Activated CD4-positive, alpha-beta T cell treated with anti-CD3 and anti-CD28 coated beads, Interleukin-2, amount 10 ng/mL, durations not matched to agents 7 days and 5 days (primary cell): ENCODE measurements at places on chromosomes 6 and 20.

DNA sequence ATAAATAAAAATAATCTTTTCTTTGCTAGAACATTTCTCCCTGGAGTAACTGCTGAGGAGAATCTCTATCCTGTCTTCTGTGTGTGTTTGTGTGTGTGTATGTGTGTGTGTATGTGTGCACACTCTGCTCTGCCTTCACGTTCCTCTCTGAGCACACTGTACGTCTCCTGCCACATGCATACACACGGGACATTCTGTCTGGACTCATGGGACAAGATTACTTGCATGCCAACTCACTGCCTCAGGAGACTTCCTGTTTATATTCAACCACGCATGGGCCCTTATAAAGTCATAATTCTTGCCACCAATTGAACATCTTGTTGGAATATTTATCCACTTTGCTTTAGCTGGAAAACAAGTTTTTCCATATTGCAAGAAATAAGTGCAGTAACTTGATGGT, 930.6 kb downstream of the KIF16B start:
- no peak overlapping the region for H3K4me3 ChIP-seq
- H3K36me3 ChIP-seq: no peaks in the 10 kb centered on the region
- H3K4me1 ChIP-seq: no peaks in the 10 kb centered on the region
- no peaks in the 10 kb centered on the region for H3K27me3 ChIP-seq

- no peak overlapping the region for H3K4me3 ChIP-seq
- no peaks in the 10 kb centered on the region for H3K4me1 ChIP-seq
- no peaks in the 10 kb centered on the region for H3K27me3 ChIP-seq
- no peak overlapping the region for H3K27ac ChIP-seq
Observed at GRCh38 chr6:34535199-34535598, 20.9 kb downstream of the SPDEF start.

DNA sequence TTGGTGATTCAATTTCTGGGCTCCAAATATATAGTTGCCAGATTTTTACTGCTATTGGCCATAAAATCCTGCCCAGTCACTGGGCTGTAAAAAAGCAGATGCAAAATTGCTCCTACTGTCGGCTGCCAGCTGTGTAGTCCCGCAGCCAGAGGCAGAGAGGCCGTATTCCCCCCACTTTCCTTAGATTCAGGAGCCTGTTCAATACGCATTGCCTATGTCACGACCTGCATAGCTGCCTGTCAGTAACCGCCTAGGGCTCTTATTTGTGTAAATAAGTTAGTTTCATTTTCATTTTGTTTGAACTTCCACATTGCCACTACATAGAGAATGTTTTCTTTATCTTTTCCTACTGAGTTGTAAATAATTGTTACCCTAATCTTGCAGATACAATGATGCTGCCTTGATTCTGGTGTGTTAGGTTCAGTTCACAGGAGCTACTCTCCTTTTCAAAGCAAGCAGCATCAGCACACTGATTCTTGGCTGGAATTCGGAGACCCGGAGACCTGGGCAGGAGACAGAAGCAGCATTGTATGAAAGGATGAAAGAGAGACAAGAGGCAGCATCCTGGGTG, 46.0 kb upstream of the UST start:
- H3K27me3 ChIP-seq: peaks cover 17% of the 10 kb centered on the region
- peak; percentile 53 for DNase-seq
- peaks cover 15% of the 10 kb centered on the region for H3K4me1 ChIP-seq
- no peaks in the 10 kb centered on the region for H3K36me3 ChIP-seq
- peak overlapping the region; percentile 94 for H3K27ac ChIP-seq

- peaks cover 10% of the 10 kb centered on the region for H3K4me1 ChIP-seq
- H3K27me3 ChIP-seq: no peaks in the 10 kb centered on the region
- H3K4me3 ChIP-seq: no peak overlapping the region
- H3K27ac ChIP-seq: no peak overlapping the region
Observed at GRCh38 chr6:37244430-37245310, 12.9 kb upstream of the TBC1D22B start.

DNA sequence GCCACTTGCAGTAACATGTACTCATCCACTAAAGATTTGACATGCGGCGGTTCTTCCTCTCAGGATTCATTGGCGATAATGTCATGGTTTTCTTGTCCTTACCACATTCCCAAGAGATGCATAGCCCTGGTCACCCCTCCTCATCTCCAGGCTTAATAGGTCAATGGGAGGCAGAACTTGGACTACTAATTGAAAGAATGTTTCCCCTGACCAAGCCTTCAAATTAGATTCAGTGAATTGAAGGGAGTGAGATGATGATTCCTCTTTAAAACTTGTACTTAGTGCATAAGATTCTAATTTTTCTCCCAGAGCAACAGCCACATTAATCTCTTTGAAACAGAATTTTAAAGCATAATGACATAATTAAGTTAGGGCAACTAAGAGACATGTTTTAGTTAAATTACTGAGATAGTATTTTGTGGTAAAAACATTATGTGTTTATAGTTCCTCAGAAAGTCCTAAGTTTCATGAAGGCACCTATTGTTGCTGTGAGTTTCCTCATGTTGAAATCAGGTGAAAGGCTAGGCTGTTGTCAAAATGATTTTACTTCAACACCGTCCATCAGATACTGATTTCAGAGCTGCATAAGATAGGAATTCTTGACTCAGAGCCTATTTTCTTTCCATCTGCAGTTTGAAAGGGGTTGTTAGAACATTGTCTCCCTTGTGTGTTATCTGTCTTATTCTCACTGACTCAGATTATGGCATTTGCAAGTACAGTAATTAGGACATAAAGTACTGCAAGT, 48.5 kb downstream of the STK4 start:
- no peak overlapping the region for H3K4me3 ChIP-seq
- DNase-seq: no peak
- no peaks in the 10 kb centered on the region for H3K27me3 ChIP-seq
- peak overlapping the region; percentile 41 for H3K27ac ChIP-seq

GRCh38 chr6:158037771-158038170, 56.1 kb downstream of the SYNJ2 start:
- peaks cover 32% of the 10 kb centered on the region for H3K36me3 ChIP-seq
- H3K4me1 ChIP-seq: peaks cover 32% of the 10 kb centered on the region
- DNase-seq: no peak

- no peaks in the 10 kb centered on the region for H3K27me3 ChIP-seq
- H3K4me3 ChIP-seq: peak overlapping the region; percentile 69
- peak overlapping the region; percentile 98 for H3K27ac ChIP-seq
Observed at GRCh38 chr20:47727170-47727880, 58.0 kb downstream of the SULF2 start.

DNA sequence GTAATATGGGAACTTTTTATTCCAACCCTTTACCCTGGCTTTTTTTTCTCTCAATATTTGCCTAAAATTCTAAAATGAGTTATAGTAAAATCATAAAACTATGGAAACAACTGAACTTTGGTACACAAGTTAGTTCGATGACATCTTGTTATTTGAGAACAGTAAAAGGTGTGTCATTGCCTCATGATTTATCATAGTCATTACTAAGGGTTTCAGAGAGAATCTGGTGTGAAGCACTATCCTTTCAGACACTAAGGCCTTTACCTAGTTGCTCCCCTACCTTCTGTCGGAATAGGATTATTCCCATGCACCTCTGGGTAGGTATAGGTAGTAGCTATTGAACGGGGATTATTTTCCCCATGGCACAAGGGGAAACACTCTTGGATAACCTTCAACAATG, 11.4 kb downstream of the TAF11 start:
- H3K36me3 ChIP-seq: peaks cover 34% of the 10 kb centered on the region
- no peak for DNase-seq
- no peak overlapping the region for H3K4me3 ChIP-seq
- H3K4me1 ChIP-seq: peaks cover 3% of the 10 kb centered on the region
- H3K27ac ChIP-seq: no peak overlapping the region
- no peaks in the 10 kb centered on the region for H3K27me3 ChIP-seq

GRCh38 chr6:10520468-10520867, 683 bp upstream of the GCNT2 start:
- no peak for DNase-seq
- H3K4me1 ChIP-seq: peaks cover 10% of the 10 kb centered on the region
- H3K27me3 ChIP-seq: no peaks in the 10 kb centered on the region
- H3K27ac ChIP-seq: no peak overlapping the region
- no peak overlapping the region for H3K4me3 ChIP-seq

DNA sequence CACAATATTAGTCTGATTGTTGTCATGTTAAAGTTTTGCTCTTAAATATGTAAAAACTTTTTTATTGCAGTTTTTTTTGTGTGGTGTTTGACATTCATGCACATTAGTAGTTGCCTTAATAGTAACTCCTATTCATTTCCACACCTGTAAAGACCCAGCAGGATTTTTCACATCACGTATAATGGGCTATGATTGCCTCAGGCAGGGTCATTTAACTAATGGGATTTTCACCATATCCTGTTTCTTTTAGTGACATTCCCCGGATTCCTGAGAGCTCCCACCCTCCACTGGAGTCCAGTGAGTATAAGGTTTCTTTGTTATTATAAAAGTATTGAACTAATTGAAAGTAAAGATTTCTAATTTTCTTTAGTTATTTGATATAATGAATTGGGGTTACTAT, 359.2 kb downstream of the RIMS1 start:
- no peak overlapping the region for H3K4me3 ChIP-seq
- no peak for DNase-seq
- no peak overlapping the region for H3K27ac ChIP-seq
- no peaks in the 10 kb centered on the region for H3K4me1 ChIP-seq

- H3K4me3 ChIP-seq: no peak overlapping the region
- H3K4me1 ChIP-seq: peaks cover 31% of the 10 kb centered on the region
- peaks cover 26% of the 10 kb centered on the region for H3K36me3 ChIP-seq
- H3K27ac ChIP-seq: no peak overlapping the region
- no peaks in the 10 kb centered on the region for H3K27me3 ChIP-seq
Observed at GRCh38 chr6:16634855-16635254, 126.4 kb downstream of the ATXN1 start.

- no peak for DNase-seq
- no peak overlapping the region for H3K4me3 ChIP-seq
- no peaks in the 10 kb centered on the region for H3K27me3 ChIP-seq
- peaks cover 15% of the 10 kb centered on the region for H3K4me1 ChIP-seq
- H3K36me3 ChIP-seq: no peaks in the 10 kb centered on the region
Observed at GRCh38 chr6:21186479-21187055, 407.0 kb upstream of the SOX4 start.

DNA sequence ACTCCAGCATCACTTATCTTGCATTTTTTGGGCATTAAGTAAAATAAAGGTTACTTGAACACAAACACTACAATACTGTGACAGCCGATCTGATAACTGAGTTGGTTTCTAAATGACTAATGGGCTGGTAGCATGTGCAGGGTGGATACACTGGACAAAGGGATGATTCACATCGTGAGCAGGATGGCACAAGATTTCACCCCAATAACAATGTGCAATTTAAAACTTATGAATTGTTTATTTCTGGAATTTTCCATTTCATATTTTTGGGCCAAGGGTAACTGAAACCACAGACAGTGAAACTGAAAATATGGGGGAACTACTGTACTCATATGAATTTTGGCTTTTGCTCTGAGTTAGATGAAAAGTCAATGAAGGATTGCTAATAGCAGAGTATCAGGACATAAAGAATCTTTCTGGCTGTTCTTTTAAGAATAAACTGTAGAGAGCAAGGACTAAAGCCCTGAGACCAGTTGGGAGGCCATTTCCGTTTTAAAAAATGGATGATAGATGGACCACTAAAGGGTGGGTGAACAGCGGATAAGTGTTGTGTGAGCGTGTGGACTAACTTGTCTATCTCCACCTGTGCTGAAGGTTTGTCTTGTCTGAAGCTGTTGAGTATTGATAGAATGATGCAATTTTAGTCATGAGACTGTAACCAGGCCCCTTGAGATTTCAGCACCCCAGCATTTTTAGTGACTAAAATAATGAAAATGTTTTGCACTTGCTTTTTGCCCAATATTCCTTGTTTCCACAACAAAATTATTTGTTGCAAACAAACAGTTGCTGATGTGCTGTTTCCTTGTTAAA, 8.2 kb downstream of the SPINT3 start:
- H3K4me1 ChIP-seq: peaks cover 8% of the 10 kb centered on the region
- no peaks in the 10 kb centered on the region for H3K36me3 ChIP-seq
- H3K27ac ChIP-seq: no peak overlapping the region
- peaks cover 22% of the 10 kb centered on the region for H3K27me3 ChIP-seq
- DNase-seq: no peak
- H3K4me3 ChIP-seq: no peak overlapping the region

DNA sequence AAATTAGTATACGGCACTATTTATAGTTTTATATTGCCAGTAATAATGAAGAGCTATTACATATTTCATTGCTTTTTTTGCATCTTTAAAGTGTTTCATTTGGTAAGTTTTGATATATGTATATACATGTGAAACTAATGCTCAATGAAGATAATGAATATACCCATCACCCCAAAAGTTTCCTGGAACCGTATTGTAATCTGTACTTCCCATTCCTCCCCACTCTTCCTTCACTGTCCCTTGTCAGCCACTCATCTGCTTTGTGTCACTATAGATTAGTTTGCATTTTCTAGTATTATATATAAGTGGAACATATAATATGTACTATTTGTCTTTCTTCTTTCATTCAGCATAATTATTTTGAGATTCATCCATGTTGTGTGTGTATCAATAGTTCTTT, 10.3 kb upstream of the TBC1D32 start:
- no peak overlapping the region for H3K4me3 ChIP-seq
- no peak for DNase-seq
- H3K27me3 ChIP-seq: peaks cover 5% of the 10 kb centered on the region
- H3K4me1 ChIP-seq: no peaks in the 10 kb centered on the region
- no peaks in the 10 kb centered on the region for H3K36me3 ChIP-seq
- H3K27ac ChIP-seq: no peak overlapping the region

- no peaks in the 10 kb centered on the region for H3K27me3 ChIP-seq
- no peak overlapping the region for H3K4me3 ChIP-seq
- no peak for DNase-seq
- H3K36me3 ChIP-seq: peaks cover 14% of the 10 kb centered on the region
- peaks cover 30% of the 10 kb centered on the region for H3K4me1 ChIP-seq
Observed at GRCh38 chr6:44234101-44235025, 11.0 kb downstream of the SLC29A1 start.

GRCh38 chr20:53792946-53793536, 199.4 kb upstream of the ZNF217 start:
- peaks cover 4% of the 10 kb centered on the region for H3K36me3 ChIP-seq
- H3K4me1 ChIP-seq: no peaks in the 10 kb centered on the region
- no peak overlapping the region for H3K4me3 ChIP-seq
- no peak for DNase-seq
- H3K27me3 ChIP-seq: no peaks in the 10 kb centered on the region

DNA sequence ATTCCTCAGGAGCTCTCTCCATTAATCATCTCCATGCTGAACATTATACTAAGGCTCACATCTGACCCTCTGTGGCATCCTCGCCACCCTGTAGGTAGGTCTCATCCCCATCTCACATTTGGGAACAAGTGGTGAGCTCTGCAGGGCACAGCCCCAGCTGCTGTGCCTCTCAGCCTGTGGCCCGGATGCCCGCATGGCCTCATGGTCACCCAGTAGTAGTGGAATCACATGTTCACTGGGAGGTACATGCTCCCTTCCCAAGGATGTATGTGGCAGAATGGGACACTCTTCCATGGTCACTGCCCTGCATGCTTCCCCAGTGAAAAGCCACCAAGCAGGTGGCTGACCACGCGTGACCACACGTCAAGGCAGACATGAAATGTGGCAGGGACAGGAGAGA, 26.3 kb upstream of the APMAP start:
- H3K27ac ChIP-seq: no peak overlapping the region
- DNase-seq: no peak
